Activated T-helper 17 cell treated with anti-CD3 and anti-CD28 coated beads, Interleukin-2, amount 50 U/mL, for 72 hours (primary cell): ENCODE measurements at places on chromosomes 5 and 9. TPM values are rescaled to one million over a fixed set of nuclear protein-coding genes. Genes with fewer than 3 reads are reported as not detected.

Gene MAN2A1
- total RNA-seq = 28.1 TPM

Gene XPA
- 14.0 TPM for total RNA-seq

Gene FAXDC2
- not detected for total RNA-seq

Gene FGF1
- total RNA-seq = not detected

Gene MYMK
- not detected for total RNA-seq

Gene WDR31
- 2.2 TPM for total RNA-seq

Gene ZNF454
- total RNA-seq = not detected

Gene PRRX2
- total RNA-seq = not detected

Gene PCDHB14
- not detected for total RNA-seq

Gene PCDHB11
- not detected for total RNA-seq

Gene TMOD1
- total RNA-seq = 2.0 TPM

Gene PCDHGB4
- total RNA-seq = 0.06 TPM

Gene ZNF367
- total RNA-seq = 25.4 TPM

Gene ENTPD2
- total RNA-seq = 0.39 TPM

Gene LEAP2
- 1.8 TPM for total RNA-seq

Gene HTR4
- not detected for total RNA-seq

Gene GABRA1
- not detected for total RNA-seq

Gene ANKRD31
- 0.48 TPM for total RNA-seq

Gene MSX2
- not detected for total RNA-seq

Gene PLCXD3
- total RNA-seq = not detected

Gene SPINK5
- total RNA-seq = not detected
